Mammary epithelial cell (primary cell): ENCODE measurements at places on chromosomes 5 and 9. TPM values are rescaled to one million over a fixed set of nuclear protein-coding genes. Genes with fewer than 3 reads are reported as not detected.
A peak's percentile ranks its signal among the peaks of the same experiment; 100 is the strongest.

Gene NUDCD2
- 33.1 TPM in 2 replicates for total RNA-seq

Gene IL31RA
- 2.2 and 4.7 TPM in 2 replicates for total RNA-seq

Gene ESM1
- total RNA-seq = 0.33 TPM in 1 of 2 replicates, not detected in the other

Gene ADGRD2
- 0.52 TPM in 1 of 2 replicates, not detected in the other for total RNA-seq

Gene PALM2AKAP2
- total RNA-seq = 49.0 TPM

Gene IL5
- total RNA-seq = not detected

Gene RFK
- 32.3 TPM for total RNA-seq

Gene TRIO
- 219 TPM for total RNA-seq

Gene TRIP13
- 13.4 and 27.9 TPM in 2 replicates for total RNA-seq

Gene PAPPA
- total RNA-seq = 0.33 TPM

Gene C5orf58
- not detected in 2 replicates for total RNA-seq

Gene FNIP1
- total RNA-seq = 27.3 and 40.1 TPM in 2 replicates

Gene ABL1
- 49.9 and 50.5 TPM in 2 replicates for total RNA-seq

Gene RMI1
- total RNA-seq = 5.0 and 12.1 TPM in 2 replicates

Gene HMCN2
- total RNA-seq = 0.08 and 0.14 TPM in 2 replicates

Gene CNTFR
- total RNA-seq = not detected

Gene KIF20A
- 0.67 TPM for total RNA-seq

Gene AGXT2
- not detected in 2 replicates for total RNA-seq

Gene SGCD
- 0.17 TPM for total RNA-seq

Gene ALDOB
- total RNA-seq = not detected in 2 replicates

- peak; percentile 53 for DNase-seq
These were observed 277.4 kb downstream of the AOPEP start for GRCh38 chr9:95003689-95004410.

GRCh38 chr5:172891716-172892421 is 57.8 kb downstream of the ERGIC1 start:
- DNase-seq = no peak

DNA sequence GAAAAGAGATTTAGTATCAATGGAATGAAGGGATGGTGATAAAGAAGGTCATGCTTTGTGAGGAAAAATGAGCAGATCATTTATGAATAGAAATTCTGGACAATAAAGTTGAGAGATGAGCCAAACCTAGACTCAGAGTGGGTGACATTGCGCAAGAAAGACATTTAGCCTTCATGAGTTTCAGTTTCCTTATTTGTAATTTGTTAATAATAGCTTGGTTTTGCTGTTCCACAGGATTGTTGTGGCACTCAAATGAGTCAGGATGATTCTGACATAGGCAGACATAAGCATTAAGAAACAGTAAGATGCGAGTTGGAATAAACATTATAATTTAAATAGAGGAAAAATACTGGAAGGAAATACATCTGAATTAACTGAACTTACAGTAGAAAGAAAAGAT is 34.8 kb downstream of the ITGA2 start:
- peak; percentile 87 for DNase-seq

DNA sequence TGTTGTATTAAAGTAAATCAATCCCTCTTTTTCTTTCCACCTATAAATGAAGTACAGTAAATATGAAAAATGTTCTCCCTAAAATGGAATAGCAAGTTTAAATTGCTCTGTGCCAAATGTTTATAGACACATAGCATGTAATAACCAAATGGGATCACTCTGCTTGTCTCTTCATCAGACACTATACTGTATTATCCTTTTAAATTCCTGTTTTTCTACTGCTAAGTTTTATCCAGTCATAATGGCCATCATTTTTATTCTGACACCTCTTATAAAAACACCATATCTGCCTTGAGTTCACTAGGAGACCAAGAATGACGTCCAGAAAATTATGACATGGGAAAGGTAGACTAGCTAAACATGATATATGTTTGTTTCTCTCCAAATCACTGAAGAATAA is 252.8 kb downstream of the CAAP1 start:
- DNase-seq = no peak

- no peak for DNase-seq
These were observed 354.8 kb downstream of the TAF11L14 start for GRCh38 chr5:17989036-17989435.

DNA sequence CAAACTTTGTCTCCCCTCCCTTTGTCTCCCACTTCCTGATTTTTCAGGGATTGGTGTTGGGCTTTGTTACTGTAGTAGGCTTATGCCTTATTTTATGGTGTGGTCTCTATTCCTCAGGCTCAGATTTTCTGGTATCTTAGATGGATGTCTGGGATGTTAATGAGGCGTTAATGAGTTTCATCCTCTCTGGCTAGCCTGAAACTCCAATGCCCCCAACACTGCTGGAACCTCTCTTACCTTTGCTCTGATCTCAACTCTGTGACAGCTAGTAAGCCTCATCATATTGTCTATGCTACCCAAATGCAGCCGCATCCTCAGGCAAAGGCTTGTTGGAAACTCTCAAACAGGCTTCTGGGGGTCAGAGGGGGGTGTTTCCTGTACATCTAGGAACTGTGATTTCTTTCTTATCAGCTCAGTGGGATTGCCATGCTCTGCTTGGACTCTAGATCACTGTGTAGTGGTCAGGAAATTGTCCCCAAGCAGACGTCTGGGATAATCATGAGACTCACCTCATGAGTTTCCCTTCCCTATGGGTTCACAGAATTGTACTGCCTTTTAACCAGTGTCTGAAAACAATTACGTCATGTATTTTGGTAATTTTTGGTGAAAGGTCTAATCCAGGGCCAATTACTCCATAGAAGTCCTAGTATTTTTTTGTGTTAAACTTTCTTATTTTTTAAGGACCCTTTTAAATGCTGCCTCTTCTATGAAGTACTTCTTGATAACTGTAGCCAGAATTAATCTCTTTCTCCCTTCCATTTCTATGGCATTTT is 88.8 kb upstream of the TRPC7 start:
- no peak for DNase-seq

- peak; percentile 52 for DNase-seq
These were observed 627.7 kb downstream of the CCDC171 start for GRCh38 chr9:16180546-16180945.

GRCh38 chr9:109799792-109800191 is 19.8 kb downstream of the PALM2AKAP2 start:
- peak; percentile 13 for DNase-seq

DNA sequence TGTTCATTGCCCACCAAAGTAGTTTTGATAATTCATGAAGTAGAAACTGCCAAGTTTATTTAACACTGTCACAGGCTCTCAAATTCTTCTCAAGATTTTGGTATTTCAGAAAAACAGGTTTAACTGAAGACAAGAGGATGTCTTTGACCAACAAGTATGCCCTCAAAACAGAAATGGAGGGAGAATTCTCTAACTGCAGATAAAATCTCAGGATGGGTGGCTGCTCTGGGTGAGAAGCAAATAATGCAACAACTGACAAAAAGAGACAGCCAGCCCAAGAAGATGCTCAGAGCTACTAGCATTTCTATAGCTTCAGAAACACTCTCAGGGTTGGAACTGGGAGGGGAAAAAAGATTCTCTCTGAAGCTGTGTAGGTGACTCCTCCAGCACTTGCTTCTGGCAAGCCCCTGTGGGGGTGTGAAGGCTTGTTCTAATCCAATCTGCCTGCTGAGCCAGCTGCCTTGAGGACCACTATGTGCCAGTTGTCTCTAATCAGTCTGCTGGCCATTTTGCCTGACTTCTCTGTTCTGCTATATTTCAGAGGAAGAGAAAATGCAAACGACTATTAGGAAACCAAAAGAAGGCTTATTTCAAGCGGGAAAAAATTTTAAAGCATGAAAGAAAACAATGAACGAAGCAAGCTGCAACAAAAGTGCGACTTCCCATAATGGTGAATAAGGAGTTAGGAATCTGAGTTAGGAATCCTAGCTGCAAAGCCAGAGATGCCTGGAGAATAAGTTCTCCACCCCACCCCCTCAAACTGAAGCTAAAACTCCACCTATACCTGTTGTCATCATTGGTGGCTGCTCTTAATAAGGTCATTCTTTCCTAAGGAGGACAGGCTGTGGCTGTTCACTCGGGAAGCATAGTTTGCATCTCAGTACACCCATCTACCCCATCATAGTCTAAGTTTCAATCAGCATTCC is 147.5 kb downstream of the GNAQ start:
- DNase-seq = peak; percentile 70

DNA sequence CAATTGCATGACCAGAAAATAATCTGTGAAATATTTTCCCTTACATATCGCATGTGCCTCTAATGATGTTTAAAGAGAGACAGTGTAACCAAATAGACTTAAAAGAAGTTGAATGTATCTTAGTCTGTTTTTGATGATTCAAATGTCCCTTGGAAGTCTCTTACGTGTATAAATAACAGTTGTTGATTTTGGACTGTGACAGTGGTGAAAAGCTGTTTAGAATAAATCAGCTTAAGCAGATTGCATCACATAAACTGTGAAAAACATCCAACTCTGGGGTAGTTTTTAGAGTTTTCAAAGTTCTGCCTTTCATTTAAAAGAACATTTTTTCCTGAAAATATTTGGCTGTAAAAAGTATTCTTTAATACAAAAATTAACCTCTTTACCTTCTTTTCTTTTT is 301.1 kb downstream of the PRR16 start:
- DNase-seq = no peak

DNA sequence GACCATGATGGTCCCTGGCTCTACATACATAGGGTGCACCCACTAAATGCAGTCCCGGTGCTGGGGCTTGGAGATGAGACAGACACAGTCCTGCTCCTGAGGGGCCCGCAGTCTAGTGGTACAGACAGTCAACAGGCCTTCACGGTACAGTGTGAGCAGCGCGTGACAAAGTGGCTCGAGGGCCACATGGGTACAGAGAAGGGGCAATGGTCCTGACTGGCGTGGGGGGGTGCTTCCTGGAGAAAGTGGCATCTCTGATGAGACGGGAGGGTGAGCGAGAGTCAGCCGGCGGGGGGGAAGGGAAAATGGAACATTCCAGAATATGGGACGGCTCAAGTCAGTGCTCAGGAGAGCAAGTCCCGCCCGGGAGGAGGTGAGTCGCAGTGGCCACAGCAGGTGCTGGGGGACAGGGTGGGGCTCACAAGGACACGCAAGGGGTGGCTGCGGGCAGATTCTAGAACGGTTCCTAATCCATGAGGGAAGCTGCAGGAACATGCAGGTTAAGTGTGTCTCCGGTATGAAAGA is 38.0 kb downstream of the WHRN start:
- no peak for DNase-seq

- no peak for DNase-seq
These were observed 313.7 kb upstream of the IRX4 start for GRCh38 chr5:2196416-2196815.

- DNase-seq = no peak
These were observed 25.3 kb downstream of the LRRC70 start for GRCh38 chr5:62603934-62604333.

DNA sequence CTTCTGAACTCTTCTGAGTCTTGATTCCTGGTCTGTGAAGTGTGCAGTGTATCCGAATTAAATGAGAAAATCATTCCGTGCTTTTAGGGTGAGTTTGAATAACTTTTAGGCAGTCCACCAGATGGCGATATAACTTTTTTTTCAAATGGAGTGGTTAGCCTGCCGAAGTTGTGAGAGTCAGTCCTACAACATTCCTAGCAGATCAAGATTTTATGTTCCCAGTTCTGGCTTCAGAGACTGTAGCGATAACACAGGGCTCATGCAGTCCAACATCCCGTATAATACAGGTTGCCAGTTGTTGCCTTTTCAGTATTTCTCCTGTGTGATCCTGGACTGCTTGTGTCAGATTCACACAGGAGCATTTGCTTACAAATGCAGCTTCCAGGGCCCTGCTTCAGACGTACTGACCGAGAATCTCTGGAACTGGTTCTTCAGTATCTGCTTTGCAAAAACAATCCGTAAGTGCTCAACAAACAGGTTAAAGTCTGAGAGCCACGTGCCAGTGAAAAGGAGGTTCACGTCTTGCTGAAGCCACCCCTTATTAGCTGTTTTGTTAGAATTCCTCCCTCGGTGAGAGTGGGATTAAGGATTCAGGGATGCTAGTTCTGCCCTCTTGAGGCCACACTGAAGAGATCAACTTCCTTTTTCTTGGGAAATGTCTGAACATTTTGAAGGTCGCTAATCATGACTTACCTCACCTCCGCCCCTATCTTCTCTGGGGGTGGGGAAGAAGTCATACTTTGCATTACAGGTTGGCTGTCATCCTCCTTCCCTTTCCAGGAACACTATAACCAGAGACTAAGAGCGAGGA is 22.8 kb downstream of the SMIM3 start:
- DNase-seq = peak; percentile 74

DNA sequence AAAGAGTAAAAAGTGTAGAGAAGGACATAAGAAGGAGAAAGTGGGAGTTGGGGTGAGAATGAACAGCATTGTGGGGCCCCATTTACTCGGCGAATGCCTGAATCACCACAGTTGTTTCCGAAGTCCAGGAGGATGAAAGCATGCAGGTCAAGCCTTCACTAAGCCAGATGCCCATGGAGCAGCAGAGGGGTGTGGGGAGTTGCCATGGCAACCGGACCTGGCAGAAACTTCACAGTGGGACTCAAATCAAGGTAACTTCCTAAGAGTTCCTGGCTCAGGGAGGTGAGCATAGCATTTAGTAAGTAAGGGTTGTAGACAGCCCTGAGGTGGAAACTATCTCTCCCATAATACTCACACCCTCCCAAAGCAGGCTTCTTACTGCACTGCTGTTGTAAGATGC is 357.1 kb downstream of the TRIM32 start:
- DNase-seq = no peak

DNA sequence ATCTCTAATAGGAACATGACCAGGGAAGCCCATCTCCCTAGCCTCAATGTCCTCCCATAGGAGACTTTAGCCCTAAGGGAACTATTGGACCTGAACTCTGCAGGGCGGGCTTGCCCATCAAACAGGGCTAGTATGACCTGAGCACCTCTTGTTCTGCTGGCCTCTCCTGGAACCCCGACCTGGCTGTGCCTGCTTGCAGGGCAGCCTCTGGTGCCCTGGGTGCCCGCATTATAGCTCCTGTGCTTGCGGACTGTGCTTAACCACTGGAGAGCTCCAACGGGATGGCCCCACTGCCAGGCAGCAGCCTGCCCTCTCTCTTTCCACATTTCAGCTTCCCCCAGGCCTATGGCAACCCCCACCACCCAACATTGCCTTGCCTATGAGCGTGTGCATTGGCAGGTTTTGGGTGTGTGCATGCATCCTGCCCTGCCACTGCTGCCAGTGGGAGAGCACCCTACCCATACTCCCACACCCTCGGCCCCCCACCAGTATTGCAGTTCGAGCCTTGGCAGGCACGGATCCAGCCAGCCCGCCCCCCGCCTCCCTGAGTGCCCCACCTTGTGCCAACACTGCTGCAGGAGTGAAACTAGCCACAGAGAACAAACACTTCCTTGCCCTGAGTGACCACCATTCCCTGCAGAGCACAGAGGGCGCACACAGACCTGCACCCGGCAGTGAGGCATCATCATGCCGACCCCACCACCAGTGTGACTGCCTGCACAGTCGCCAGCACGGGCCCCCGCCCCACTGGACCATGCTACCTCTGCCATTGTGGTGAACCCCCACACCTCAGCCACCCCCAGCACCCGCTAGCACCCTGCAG is 1123.8 kb upstream of the CDH6 start:
- no peak for DNase-seq

- no peak for DNase-seq
These were observed 88.8 kb downstream of the ANXA2R start for GRCh38 chr5:42951293-42951840.

GRCh38 chr5:135318037-135318436 is 81.0 kb downstream of the MACROH2A1 start:
- DNase-seq = no peak

GRCh38 chr5:176352116-176352878 is 9.3 kb downstream of the KIAA1191 start:
- DNase-seq = no peak
